ENCODE measurements at places on chromosomes 4 and X. TPM values are rescaled to one million over a fixed set of nuclear protein-coding genes. Genes with fewer than 3 reads are reported as not detected.

Gene UGT8
- total RNA-seq = 2.8 TPM

Gene MTNR1A
- total RNA-seq = not detected

DNA sequence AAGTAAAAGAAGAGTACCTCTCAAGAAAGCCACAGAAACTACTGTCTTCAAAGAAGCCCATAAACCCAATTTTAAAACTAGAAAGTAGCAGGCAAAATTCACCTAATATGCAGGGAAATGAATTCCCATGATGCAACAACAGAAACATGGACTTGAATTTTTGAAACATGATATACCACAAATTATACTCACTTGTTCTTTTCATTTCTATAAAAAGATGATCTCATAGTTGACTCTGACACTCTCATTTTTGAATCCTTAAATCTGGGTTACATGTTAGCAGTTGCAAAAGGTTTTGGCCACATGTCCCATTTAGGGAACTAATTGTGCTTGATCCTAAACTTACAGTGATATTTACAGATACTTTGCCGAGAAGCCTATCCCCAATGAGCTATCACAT, 1130.8 kb downstream of the FAT4 start:
- no peaks in the 10 kb centered on the region for H3K4me1 ChIP-seq
- no peak for DNase-seq
- H3K4me3 ChIP-seq = no peak overlapping the region
- no peak overlapping the region for H3K27ac ChIP-seq
- H3K27me3 ChIP-seq = no peaks in the 10 kb centered on the region

GRCh38 chr4:105088110-105088879, 58.4 kb upstream of the TET2 start:
- no peaks in the 10 kb centered on the region for H3K36me3 ChIP-seq
- H3K27me3 ChIP-seq = no peaks in the 10 kb centered on the region
- no peak for DNase-seq
- H3K4me1 ChIP-seq = peaks cover 7% of the 10 kb centered on the region
- H3K4me3 ChIP-seq = no peak overlapping the region

Gene DSPP
- total RNA-seq = not detected

Gene GRIA3
- not detected for total RNA-seq

Gene STATH
- not detected for total RNA-seq

Gene SPIN2A
- 0.69 TPM for total RNA-seq

GRCh38 chr4:28555866-28556265, 1695.2 kb downstream of the STIM2 start:
- H3K36me3 ChIP-seq = no peaks in the 10 kb centered on the region
- H3K4me3 ChIP-seq = no peak overlapping the region
- H3K27ac ChIP-seq = no peak overlapping the region
- DNase-seq = no peak
- H3K4me1 ChIP-seq = no peaks in the 10 kb centered on the region

GRCh38 chr4:45865781-45866180, 258.1 kb downstream of the GABRG1 start:
- H3K36me3 ChIP-seq = no peaks in the 10 kb centered on the region
- H3K27ac ChIP-seq = no peak overlapping the region
- DNase-seq = no peak
- H3K4me3 ChIP-seq = no peak overlapping the region
- H3K27me3 ChIP-seq = no peaks in the 10 kb centered on the region

GRCh38 chrX:114050075-114050796, 533.6 kb upstream of the HTR2C start:
- no peaks in the 10 kb centered on the region for H3K27me3 ChIP-seq
- no peaks in the 10 kb centered on the region for H3K4me1 ChIP-seq
- no peak for DNase-seq
- no peak overlapping the region for H3K27ac ChIP-seq
- H3K36me3 ChIP-seq = no peaks in the 10 kb centered on the region
- H3K4me3 ChIP-seq = no peak overlapping the region

DNA sequence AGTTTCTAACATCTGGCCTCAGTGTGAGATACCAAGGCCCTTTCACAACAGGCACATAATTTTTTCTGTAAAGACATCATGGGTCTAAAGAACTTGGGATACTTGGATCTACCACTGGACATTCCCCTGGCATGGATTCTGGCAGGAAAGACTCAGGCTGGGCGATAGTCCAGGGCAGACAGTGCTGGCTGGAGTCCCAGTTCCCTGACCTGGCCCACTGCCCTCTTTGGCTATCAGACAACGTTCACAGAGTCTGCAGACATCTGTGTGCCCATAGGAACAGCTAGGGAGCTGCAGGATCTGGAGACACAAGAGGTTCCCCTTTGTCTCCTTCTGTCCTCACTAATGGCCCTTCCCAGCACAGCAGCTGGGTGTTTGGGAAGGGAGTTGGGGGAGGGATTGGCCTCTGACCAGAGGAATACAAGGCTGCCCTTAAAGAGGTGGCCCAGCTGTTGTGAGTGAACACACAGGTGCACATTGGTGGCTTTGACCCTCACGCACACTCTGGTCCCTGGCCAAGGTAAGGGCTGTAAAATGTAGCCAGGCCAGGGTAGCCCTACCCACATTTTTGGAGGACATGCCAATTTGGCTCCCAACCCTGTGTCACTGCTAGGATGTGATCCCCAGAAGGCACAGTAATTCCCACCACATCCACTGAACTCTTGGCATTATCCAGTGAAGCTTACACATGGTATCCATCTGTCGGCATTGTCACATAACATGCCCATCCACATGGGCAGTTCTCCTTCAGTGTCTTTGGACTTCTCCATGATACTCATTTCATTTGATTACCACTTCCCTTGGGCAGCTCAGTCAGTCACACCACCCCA, 72.3 kb downstream of the SOX3 start:
- H3K27me3 ChIP-seq = no peaks in the 10 kb centered on the region
- no peak overlapping the region for H3K27ac ChIP-seq
- no peak overlapping the region for H3K4me3 ChIP-seq
- H3K36me3 ChIP-seq = no peaks in the 10 kb centered on the region

Gene DCAF12L2
- total RNA-seq = not detected

DNA sequence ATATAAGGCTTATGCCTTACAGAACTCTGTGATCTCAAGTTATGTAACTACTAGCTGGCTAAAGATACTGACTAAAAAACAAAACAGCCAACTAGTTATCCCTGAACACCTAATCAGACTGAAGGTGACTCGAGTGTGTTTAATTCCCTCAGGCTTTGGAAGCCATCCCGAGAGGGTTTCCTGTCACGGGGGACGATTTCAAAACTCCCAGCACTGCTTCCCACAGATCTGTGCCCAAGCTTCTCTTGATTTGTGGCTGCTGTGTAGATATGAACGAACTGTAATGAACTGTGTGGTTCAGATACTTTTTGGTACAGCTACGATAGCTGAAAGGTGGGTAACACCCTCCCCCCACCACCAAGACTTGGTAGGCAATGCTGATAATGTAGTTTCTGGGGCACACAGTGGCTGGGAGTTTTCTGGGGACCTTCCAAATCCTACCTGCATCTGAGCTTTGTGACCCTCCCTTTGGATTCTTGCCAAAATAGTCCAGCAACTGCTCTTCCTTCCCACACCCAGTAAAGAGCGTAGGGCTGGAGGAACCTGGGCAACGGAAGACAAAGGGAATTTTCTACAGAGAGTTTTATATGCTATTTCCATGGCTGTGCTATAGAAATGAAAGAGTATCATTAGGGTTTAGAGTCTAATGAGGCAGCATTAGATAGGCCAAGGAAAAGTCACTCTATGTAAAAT, 148.8 kb downstream of the MGST2 start:
- no peak for DNase-seq
- peaks cover 16% of the 10 kb centered on the region for H3K4me1 ChIP-seq
- H3K27me3 ChIP-seq = no peaks in the 10 kb centered on the region
- H3K36me3 ChIP-seq = no peaks in the 10 kb centered on the region

Gene TMEM150C
- 5.9 TPM for total RNA-seq

DNA sequence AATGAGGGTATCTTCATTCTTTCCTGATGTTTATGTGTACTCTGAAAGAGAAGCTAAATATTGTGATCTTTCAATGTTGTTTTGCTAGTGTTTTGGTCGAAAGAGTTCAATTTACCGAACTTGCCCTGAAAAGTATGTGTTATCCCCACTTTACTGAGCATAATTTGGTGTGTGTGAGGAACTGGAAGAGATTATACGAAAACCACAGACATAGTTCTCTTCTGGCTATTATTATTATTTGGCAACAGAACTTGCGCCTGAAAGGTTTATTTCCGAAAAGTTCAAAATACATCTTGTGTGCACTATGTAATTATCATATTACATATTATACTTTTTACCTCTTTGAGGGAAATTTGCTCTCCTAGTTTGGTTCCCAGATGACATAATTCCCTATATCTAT, 232.5 kb upstream of the INTU start:
- H3K4me1 ChIP-seq = no peaks in the 10 kb centered on the region
- DNase-seq = no peak
- no peak overlapping the region for H3K4me3 ChIP-seq
- H3K36me3 ChIP-seq = no peaks in the 10 kb centered on the region
- H3K27me3 ChIP-seq = no peaks in the 10 kb centered on the region
- H3K27ac ChIP-seq = no peak overlapping the region

Gene ENPP6
- 0.12 TPM for total RNA-seq

DNA sequence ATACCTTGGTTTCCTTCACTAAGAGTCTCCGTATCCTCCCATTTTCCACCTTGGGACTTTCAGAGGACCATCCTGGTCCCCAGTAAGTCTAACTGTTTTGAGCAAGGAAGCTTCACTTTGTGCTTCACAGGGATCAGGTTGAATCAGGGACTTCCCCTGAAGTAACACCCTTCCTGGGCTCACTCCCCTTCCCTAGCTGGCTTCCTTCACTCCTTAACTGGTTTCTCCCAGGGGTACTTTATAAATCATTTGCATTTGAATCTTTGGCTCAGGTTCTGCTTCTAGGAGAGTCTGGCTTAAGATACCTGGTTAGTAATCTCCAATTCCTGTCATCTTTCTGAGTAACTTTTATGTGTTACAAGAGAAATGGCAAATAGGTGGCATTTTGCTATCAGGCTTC, 24.5 kb upstream of the GRIA2 start:
- no peaks in the 10 kb centered on the region for H3K4me1 ChIP-seq
- H3K27ac ChIP-seq = no peak overlapping the region
- no peaks in the 10 kb centered on the region for H3K36me3 ChIP-seq
- no peaks in the 10 kb centered on the region for H3K27me3 ChIP-seq

- no peaks in the 10 kb centered on the region for H3K4me1 ChIP-seq
- no peak for DNase-seq
- no peaks in the 10 kb centered on the region for H3K36me3 ChIP-seq
- no peak overlapping the region for H3K4me3 ChIP-seq
Measured at GRCh38 chrX:6861456-6861855, 286.1 kb upstream of the STS start.

DNA sequence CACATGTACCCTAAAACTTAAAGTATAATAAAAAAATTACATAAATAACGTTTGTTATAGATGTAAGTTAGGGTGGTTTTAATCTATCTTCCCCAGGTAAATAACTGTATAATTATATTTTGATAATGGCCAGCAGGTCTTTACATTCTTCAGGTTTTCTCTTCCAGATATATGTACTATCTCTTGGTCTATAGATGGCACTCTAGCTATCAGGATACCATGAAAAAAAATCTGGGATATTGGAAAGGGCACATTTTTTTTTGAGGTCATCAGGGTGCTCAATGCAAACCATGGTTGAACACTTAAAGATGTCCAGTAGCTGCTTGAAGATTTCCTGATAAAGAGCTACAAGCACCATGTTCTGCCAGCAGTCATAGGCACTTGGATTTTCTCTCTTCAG, 15.6 kb upstream of the ADH4 start:
- H3K4me3 ChIP-seq = no peak overlapping the region
- H3K27me3 ChIP-seq = no peaks in the 10 kb centered on the region
- no peak for DNase-seq
- H3K4me1 ChIP-seq = no peaks in the 10 kb centered on the region
- no peaks in the 10 kb centered on the region for H3K36me3 ChIP-seq

DNA sequence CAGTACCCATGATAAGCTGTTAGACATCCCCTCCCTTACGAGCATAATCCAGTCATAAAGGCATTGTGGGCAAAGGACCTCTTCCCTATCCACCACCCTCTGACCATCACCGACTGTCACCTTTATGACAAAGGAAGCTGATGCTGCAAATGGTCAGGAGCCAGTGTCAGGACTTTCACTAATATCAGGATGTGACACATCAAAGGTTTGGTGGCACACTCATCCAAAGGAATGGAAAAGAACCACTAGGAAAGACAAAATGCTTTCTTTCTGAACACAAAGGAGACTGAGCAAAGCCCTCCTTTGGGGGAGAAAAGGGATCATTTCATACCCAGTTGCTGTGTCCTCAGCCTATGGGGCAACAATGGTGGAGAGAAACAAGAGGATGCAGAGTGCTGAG, 66.9 kb upstream of the PROM1 start:
- no peak overlapping the region for H3K4me3 ChIP-seq
- H3K4me1 ChIP-seq = no peaks in the 10 kb centered on the region
- no peak overlapping the region for H3K27ac ChIP-seq

- H3K27me3 ChIP-seq = no peaks in the 10 kb centered on the region
- DNase-seq = no peak
- H3K4me1 ChIP-seq = no peaks in the 10 kb centered on the region
- H3K36me3 ChIP-seq = no peaks in the 10 kb centered on the region
- H3K4me3 ChIP-seq = no peak overlapping the region
- H3K27ac ChIP-seq = no peak overlapping the region
Measured at GRCh38 chr4:124409044-124409443, 303.5 kb downstream of the ANKRD50 start.

GRCh38 chr4:143344774-143345173, 8.1 kb downstream of the GAB1 start:
- H3K27ac ChIP-seq = peak overlapping the region; percentile 55
- peak overlapping the region; percentile 2 for H3K4me3 ChIP-seq

DNA sequence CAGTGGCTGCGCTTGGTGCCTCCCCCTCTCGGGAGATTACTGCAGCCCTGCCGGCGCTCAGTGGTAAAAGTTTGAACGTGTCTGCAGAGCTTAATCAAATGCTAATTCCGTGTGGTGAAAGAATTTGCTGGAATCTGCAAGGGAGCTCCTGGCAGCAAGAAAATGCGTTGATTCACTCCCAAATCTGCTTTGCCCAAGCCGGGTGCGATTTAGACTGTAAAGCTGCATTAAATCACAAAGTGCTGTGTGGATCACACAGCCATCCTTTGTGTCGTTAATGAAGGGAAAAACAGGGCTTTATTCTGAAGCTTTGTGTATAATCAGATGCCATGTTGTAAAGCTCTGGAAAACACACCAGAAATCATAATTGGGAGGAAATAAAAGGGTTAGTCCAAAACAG, 444.1 kb downstream of the BCOR start:
- H3K27ac ChIP-seq = no peak overlapping the region
- H3K36me3 ChIP-seq = no peaks in the 10 kb centered on the region
- H3K4me1 ChIP-seq = no peaks in the 10 kb centered on the region
- no peak overlapping the region for H3K4me3 ChIP-seq
- no peaks in the 10 kb centered on the region for H3K27me3 ChIP-seq
- no peak for DNase-seq

GRCh38 chrX:153318811-153319210, 2.8 kb downstream of the PNMA6F start:
- H3K36me3 ChIP-seq = no peaks in the 10 kb centered on the region
- no peak overlapping the region for H3K27ac ChIP-seq
- no peak overlapping the region for H3K4me3 ChIP-seq
- H3K27me3 ChIP-seq = no peaks in the 10 kb centered on the region
- DNase-seq = no peak
- H3K4me1 ChIP-seq = no peaks in the 10 kb centered on the region
